Upper lobe of left lung (tissue), 6 donors: ENCODE measurements at places on chromosomes 2 and 18.

DNA sequence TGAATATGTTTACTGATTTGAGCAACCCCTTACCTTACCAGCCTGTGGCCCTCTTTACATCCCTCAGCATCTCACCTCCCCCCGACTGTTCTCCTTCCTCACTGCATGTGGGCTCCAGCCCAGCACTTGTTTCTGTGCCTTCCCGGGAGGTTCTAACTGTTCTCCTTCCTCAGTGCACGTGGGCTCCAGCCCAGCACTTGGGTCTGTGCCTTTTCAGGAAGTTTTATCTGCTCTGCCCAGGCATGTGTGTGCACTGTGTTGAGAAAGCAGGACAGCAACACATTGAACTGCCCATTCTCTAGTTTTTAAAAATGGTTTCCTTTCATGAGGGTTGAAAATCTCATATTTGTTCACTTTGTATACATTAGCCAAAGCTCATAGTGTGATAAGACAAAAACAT lies 158.4 kb downstream of the ATP9B start:
- no peak for DNase-seq

GRCh38 chr18:59149007-59149406 lies 9.3 kb downstream of the SEC11C start:
- no peak for DNase-seq

DNA sequence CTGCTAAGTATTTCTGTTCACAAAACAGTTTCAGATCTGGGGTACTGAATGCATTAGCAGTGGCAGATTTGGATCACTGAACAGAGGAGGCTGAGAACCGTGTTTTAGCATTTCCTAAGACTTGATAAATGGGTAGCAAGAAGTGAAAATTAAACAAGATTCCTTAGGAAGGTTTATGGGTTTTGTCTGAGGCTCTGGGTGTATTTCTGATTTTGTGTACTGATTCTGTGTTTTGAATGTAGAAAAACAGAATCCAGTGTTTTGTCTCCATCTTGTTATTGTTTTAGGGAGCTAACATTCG lies 1.4 kb downstream of the FAM117B start:
- DNase-seq, result no peak

DNA sequence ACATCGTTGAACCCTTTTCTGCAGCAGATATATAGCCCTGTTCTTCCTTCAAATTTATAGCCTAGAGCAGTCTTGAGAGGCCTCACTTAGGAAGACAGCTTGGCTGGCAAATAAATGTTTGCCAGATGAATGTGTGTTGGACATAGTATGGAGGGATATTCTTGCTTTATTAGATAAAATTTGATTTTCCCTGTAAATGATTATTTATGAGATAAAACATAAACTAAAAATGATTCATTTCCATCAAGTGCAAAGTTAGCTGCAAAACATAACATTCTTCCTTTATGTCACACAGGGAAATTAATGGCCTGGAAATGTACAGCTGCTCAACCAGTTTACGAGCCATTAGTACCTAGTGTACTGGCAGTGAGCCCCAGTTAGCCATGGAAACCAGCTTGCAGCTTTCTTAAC lies 82.5 kb downstream of the LIMS1 start:
- DNase-seq, result no peak

GRCh38 chr2:58054264-58054663 lies 7.7 kb downstream of the VRK2 start:
- no peak for DNase-seq

GRCh38 chr2:224146356-224147160 lies 107.5 kb upstream of the SERPINE2 start:
- no peak for DNase-seq

DNA sequence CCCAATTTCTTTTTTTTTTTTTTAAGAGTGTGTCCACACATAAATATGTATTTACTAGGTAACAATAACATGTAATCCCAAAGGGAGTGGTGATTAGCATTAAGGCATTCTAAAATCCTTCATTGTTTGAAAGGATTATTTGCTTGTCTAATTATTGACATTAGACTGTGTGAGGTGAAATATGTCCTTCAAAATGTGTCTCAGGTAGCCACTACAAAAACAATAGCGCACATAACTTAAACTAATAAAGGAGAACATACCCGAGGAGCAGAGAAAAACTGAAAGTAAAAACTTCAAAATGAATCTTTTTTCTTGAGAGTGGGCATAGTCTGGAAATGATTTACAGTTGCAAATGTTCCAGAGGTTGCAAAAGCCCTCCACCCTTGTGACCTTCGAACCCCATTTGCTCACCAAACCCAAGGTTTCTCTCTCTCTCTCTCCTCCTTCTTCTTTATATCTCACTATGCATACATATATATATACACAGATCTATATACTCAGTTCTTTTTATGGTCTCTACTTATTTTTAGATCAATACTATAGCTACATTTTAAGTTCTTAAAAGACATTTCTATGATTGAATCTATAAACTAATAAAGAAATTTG lies 24.4 kb upstream of the FRZB start:
- no peak for DNase-seq

GRCh38 chr2:3670941-3671340 lies 12.9 kb downstream of the ALLC start:
- no peak for DNase-seq

DNA sequence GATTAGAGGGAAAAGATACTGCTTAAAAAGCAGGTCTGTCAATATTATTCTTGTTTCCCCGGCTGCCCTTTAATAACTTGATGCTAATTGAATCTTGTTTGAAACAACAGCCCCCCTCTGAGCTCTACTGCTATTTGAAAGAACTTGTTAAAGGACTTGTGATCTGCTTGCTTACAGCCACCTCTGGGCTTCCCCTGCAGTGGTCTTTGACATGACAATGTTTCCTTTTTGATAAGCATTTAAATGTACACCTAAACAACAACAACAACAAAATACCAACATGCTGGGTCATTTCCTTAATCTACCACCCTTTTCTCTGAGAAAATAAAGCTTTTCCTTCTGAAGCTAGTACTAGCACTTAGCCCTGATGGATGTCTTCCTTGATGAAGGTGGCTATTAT lies 3.9 kb downstream of the HOXD1 start:
- DNase-seq, result no peak

GRCh38 chr2:151085181-151085611 lies 176.5 kb downstream of the RBM43 start:
- no peak for DNase-seq

DNA sequence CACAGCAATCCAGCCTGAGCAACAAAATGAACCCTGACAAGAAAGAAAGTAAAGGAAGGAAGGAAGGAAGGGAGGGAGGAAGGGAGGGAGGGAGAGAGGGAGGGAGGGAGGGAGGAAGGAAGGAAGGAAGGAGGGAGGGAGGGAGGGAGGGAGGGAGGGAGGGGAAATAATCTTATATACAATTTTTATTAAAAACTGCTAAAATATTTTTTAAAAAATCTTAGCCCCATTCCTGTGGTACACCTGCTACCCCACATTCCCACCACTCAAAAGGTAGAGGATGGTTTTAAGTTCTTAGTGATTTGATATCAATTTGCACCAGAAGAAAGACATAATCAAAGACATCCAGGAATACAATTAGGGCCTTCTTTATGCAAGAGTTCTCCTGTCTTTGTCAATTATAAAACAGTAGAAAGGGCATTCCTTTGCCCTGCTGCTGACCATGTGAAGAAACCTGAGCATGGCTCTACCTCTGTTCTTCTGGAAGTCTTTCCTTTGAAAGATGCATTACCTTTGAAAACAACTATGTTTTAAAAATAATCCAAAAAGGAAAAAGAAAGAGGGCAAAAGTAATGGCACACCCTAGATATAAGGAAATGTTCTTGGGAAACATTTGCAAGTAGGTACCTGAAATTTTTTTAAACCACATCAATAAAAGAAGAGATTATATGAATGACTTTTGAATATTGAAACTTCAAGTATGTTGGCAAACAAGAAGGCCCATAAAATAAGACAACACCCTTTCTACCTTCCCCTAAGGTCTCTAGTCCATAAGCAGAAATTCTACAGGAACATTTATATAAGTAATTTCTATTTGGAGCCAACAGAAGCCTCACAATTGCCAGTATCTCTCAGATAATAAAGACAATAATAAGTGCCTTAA lies 33.7 kb upstream of the ACVR2A start:
- DNase-seq, result no peak

GRCh38 chr18:31553800-31554199 lies 37.9 kb upstream of the TTR start:
- DNase-seq, result no peak

DNA sequence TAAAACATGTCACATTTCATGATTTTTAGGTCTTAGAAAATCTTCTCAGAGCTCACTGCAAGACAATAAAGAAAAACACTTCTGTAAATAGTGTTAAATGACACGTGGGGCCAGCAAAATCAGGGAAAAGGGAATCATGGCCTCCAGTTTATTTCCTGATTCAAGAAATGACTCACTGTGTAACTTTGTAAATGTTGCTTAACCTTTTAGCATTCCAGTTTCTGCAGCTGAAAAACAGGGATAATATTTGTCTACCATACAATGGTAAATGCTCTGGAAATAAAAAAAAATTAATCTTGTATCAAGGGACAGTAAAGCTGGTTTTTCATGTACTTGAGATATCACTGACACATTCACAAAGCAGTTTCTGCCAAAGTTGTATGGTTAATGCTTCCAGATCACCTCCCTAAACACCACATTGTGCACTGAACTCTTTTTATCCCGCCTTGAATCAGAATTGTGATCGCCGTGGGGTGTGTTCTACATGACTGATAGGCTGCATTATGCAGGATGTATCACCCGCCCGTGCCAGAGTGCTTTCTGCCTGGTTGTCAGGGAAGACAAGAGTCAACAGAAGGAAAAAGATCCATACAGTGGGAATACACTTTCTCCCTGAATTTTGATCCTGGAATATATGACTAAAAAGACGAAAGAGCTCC lies 238.8 kb downstream of the IKZF2 start:
- no peak for DNase-seq

GRCh38 chr2:51612387-51612786 lies 580.5 kb upstream of the NRXN1 start:
- DNase-seq, result no peak

DNA sequence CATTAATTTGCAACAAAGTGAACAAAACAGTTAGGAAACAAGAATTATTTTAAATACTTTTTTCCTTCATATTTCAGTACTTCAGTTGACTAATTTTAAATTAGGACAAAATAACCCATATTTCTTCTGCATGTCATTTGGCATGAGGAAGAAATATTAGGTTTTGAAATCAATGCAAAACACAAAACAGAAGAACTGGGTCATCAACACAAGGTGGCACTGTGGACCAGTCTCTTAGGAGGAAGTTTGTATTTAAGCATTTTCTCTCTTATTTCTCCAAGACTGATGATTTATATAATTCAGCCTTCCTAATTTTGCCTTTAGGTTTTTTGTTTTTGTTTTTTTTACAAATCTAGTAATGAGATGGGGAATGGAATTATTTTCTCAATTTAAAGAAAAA lies 352.8 kb upstream of the KCNH7 start:
- DNase-seq, result no peak

DNA sequence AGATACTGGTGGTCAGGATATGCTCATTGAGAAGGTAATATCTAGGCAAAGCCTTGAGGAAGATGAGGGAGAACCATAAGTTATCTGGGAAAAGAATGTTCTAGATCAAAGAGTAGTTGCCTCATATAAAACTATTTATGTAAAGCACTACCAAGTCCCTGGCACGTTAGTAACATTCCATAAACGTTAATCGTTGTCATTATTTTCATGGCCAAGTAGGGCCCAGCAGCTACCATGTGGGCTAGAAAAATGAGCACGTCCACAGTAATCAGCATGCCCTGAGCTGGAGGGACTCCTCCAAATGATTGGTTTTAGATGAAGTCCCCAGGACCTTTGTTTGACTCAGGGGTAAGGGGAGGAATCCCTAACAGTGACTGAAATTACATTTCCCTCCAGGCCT lies 32.7 kb upstream of the AFTPH start:
- DNase-seq, result no peak

DNA sequence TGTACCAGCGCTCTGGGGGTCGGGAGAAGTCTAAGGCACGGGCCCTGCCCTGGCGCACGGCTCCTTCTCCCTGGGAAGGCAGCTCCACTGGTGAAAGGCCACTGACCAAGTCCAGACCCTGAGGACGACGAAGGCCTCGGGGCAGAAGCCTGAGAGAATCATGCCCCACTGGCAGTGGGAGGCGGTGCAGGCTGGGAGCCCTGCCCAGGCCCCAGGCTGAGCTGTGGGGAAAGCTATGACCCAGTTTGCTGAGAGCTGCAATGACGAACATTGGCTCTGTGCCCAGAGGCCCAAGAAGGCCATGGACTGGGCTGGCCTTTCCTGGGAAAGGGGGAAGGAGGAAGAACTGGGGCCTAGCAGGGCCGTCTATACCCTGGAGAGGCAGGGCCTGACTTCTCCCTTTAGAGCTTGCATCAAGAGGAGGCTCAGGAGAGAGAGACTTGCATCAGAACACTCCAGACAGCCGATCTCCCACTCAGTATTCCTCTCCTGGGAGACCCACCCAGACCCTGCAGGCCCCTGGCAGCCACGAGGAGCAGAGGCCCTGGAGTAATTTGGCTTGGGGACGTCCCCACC lies 32.9 kb downstream of the HS1BP3 start:
- peak; percentile 93 for DNase-seq

- DNase-seq, result no peak
Measured at GRCh38 chr18:60010513-60010912, 110.7 kb downstream of the PMAIP1 start.
